Putamen (tissue), 1 donor: ENCODE measurements at places on chromosomes 16 and 17.

GRCh38 chr17:14454746-14455145 is 153.9 kb downstream of the HS3ST3B1 start:
- no peak for DNase-seq

- DNase-seq = no peak
Measured at GRCh38 chr17:41498276-41498675, 7.1 kb downstream of the KRT13 start.

- no peak for DNase-seq
Measured at GRCh38 chr16:87819282-87819681, 50.0 kb downstream of the SLC7A5 start.

GRCh38 chr17:80675438-80676095 is 130.9 kb downstream of the RPTOR start:
- DNase-seq = no peak

DNA sequence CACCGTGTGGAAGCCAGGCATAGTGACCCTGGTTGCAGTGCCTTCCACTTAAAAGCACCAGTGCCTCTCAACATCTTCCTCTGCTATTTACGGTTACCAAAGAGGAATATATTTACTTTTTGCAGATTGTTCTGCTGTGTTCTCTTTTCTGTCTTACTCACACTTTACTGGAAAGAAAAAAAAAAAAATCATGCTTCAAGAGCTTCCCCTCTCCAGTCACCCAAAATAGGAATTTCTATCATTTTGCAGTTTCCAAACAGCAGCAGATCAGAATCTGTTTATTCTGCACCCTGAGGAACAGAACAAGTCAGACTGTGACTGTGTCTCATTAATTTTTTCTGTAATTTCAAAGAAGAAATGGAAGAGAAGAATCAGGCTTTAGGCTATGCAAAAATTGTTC is 96.1 kb downstream of the KCNJ2 start:
- DNase-seq = no peak

- DNase-seq = no peak
Measured at GRCh38 chr17:2259769-2260536, 43.6 kb downstream of the SMG6 start.

- DNase-seq = no peak
Measured at GRCh38 chr16:19520861-19521331, 1.0 kb downstream of the GDE1 start.

- DNase-seq = no peak
Measured at GRCh38 chr16:5252791-5253190, 155.2 kb upstream of the EEF2KMT start.

DNA sequence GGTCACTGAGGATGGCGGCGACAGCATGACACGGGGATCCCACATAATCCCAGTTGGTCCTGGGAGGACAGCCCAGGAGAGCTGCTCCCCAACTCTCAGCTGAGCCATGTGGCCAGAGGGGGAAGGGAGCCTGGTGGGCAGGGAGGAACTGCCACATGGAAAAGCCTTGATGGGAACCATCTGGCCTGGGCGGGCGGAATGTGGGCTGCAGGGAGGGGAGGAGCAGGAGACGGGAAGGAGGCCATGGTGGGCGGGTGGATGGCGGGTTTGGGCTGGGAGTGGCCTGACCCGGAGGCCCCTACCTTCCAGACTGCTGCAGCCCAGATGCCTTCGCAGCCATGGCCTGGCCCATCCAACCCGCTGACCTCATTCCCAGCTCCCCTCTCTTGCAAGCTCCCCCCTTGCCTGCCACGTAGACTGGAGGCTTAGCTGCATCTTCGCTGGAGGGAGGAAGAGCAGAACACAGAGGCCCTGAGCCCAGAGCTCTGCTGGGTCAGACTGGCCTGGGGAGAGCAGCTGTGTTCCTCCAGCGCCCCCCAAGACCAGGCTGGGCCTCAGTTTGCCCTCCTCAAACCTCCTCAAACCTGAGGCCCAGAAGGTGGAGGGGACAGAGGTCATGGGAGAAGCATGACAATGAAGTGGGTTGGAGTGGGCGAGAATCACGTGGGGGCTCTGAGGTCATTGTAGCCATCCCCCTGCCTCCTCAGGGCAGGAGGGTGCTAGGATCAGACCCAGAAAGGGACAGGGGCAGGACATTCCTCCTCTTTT is 8.2 kb upstream of the COL1A1 start:
- DNase-seq = no peak

- no peak for DNase-seq
Measured at GRCh38 chr16:12898551-12898950, 2.8 kb upstream of the SHISA9 start.

GRCh38 chr17:5500589-5501391 is 14.4 kb downstream of the MIS12 start:
- peak; percentile 86 for DNase-seq

DNA sequence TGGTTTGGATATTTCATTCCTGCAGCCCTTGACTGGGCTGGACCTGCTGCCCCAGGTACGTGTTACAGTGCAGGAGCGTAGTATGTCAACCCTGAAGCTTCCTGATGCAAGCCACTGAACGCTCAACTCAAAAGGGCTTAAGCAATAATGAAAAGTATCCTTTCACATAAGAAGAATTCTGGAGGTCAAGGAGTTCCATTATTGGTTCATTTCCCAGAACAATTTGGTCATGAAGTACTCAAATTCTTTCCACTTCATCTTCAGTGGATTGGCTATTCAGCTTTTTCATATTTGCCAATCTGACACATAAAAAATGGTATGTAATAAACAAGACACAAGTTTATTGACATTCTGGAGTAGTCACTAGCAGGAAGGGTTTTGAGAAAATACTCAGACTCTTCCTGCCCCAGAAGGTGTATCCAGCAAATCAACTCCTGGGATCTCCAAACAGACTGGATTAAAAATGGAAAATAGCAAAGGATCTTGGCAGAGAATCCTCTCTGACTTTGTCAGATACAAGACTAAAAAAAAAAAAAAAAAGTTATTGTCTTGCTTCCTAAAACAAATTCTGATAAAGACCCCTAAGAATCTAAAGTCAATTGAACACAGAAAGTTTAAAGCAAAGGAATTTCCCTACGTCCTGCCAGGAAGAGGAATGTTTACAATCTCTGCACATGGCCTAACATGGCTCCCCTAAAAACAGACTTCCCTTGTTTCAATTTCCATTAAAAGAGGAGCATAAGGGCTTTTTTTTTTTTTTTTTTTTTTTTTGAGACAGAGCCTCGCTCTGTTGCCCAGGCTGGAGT is 37.5 kb upstream of the WSB1 start:
- DNase-seq = no peak

DNA sequence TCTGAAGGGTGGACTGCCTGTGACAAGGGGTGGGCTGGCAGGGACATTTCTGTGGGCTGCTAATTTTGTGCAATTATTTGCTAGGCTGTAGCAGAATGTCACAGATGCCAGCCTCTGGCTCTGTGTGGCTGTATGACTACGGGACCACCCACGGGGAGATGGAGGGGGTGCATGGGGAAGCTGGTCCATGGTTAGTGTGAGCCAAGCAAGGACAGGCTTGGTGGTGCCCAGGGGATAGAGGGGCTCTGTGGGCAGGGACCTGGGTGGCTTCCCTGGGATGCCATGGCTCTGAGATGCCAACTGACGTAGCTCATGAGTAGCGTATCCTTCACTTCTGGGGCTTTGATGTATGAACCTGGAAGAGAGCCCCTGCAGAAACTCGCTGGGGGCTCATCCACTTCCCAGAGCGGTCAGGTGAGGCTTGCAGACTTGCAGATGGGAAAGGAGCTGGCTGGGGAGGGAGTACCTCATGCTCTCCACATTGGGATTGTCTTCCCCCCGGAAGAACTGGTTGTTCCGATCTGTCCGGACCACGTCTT is 87.2 kb downstream of the TBC1D16 start:
- no peak for DNase-seq

GRCh38 chr17:47907932-47908562 is 12.0 kb downstream of the SP2 start:
- DNase-seq = no peak

- no peak for DNase-seq
Measured at GRCh38 chr17:50145532-50146229, 4.8 kb downstream of the PPP1R9B start.

GRCh38 chr16:81495321-81496234 is 51.0 kb downstream of the CMIP start:
- no peak for DNase-seq

DNA sequence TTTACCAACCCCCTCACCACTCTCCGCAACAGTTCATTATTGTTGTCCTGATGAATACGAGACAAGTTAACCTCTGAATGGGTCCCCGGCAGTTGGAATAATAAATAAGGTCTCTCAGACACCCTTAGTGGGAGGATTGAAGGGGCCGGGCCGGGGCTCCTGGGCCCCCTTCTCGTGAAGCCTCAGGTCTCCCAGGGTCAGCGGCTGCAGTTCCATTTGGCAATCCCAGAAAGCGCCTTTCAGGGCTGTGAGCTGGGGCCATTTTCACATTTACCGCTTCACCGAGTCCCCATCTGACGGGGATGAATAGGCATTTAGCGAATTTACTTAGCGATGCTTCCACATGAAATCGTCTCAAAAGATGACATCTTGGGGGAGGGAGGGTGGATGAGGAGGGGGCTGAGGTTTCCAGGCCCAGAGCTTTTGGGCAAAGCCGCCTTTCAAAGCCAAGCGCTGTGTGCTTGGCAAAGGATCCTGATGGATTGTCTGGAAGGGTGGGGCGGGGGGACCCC is 309.8 kb downstream of the XYLT1 start:
- DNase-seq = peak; percentile 55

GRCh38 chr17:43350888-43351361 is 47.9 kb upstream of the ARL4D start:
- DNase-seq = no peak
